Stimulated activated CD8-positive, alpha-beta memory T cell treated with anti-CD3 and anti-CD28 coated beads, Interleukin-2, amount 100 ng/mL, for 48 hours (primary cell): ENCODE measurements at places on chromosomes 5 and 9.

DNA sequence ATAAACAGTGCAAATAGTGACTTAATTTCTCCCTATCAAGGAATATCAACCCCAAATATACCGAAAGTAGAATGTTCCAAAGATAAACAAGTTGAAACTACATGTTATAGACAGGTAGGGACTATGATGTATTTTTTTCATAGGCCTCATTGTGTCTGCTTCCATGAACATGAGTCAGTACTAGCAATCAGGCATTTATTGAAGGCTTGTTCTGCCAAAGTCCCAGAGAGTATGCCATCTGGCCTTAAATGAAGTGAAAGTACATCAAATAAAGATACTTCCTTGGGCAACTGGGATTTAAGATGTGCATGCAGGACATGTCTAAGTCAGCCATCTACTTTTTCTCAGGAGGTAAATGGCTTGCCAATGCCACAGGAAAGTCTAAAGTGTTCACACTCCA, 6.5 kb downstream of the GHR start:
- no peak for DNase-seq

- no peak for DNase-seq
Measured at GRCh38 chr5:6488021-6488420, 39.4 kb downstream of the UBE2QL1 start.

GRCh38 chr5:60026161-60026560, 132.6 kb upstream of the PDE4D start:
- DNase-seq: no peak

GRCh38 chr5:67537439-67538148, 341.0 kb upstream of the CD180 start:
- DNase-seq: no peak

GRCh38 chr9:107389617-107390071, 99.9 kb downstream of the KLF4 start:
- DNase-seq: no peak

DNA sequence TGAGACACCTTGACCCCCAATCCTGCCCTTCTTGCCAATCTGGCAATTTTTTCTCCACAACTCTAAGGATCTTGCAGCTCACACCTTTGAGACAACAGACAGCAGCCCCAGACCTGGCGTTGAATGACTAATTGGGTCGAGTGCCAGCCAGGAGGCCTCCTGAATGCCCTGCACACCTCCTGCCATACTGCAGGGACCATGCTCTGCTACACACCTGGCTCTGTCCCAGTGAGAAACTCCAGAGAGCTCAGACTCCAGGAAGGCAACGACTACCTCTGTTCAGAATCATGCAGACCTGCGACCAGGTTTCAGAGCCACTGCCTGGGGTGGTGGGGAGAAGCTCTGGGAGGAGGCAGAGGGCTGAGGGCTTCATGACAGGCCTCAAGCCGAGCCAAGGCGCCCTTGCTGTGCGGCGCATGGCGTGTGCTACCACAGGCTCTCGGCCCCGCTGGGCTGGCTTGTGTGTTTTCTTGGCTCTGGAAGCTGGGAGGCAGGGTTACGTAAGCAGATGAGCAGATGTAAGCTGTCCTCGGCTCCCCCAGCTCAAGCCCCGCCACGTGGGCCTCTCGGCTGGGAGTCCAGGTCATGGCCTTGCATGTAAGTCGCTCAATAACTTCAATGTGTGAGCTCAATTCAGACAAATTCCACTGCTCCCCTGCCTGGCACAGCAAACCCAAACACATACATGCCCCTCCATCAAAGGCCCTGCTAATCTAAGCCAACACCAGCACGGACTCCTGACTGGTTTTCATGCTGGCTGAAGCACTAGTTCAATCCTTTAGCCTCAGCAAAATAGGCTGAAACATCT, 27.5 kb downstream of the B4GALT1 start:
- DNase-seq: no peak

- DNase-seq: no peak
Measured at GRCh38 chr9:137268538-137269201, 8.9 kb upstream of the TOR4A start.

- no peak for DNase-seq
Measured at GRCh38 chr9:20618361-20618802, 3.9 kb downstream of the MLLT3 start.

- no peak for DNase-seq
Measured at GRCh38 chr9:2345013-2345412, 276.6 kb upstream of the VLDLR start.

DNA sequence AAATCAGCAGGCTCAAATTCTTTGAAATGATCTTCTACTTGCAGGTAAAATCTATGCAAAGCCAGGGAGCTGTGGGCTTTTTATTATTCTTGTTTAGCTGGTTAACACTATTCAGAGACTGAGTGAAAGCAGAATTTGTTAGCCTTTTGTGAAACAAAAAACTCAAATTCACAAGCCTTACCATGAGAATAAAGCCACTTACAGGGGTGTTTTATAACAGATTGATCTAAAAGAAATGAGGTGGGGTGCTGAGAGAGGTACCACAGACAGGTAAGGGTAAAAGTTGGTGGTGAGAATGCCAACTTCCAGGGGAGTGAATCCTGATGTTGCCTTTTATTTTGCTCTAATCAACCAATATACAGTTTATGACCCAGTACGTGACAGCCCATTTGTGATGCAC, 1585.6 kb downstream of the EFNA5 start:
- DNase-seq: no peak

DNA sequence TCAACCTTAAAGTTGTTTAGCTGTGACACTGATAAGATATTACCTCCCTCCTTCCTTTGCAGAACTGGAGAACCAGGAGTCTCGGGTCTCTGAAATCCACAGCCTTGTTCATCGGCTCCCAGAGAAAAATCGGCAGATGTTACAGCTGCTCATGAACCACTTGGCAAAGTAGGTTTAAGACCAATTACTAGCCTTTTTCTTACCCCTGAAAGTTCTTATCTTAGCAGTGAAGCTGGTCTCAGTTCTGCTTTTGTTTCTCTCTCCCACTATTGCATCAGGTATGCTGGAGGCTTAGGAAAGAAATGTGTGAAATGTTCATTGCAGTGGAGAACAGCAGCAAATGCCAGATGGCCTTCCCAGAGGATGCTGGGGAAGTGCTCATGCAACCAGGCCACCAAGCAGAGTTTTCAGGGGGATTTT, 287.4 kb downstream of the ARHGAP26 start:
- no peak for DNase-seq

- DNase-seq: no peak
Measured at GRCh38 chr5:39519079-39519478, 94.3 kb upstream of the DAB2 start.

GRCh38 chr5:139653616-139654015, 5.5 kb downstream of the CXXC5 start:
- DNase-seq: no peak

- no peak for DNase-seq
Measured at GRCh38 chr5:127311781-127312525, 21.4 kb downstream of the MEGF10 start.

GRCh38 chr5:164487939-164488338, 982.5 kb downstream of the MAT2B start:
- DNase-seq: no peak

DNA sequence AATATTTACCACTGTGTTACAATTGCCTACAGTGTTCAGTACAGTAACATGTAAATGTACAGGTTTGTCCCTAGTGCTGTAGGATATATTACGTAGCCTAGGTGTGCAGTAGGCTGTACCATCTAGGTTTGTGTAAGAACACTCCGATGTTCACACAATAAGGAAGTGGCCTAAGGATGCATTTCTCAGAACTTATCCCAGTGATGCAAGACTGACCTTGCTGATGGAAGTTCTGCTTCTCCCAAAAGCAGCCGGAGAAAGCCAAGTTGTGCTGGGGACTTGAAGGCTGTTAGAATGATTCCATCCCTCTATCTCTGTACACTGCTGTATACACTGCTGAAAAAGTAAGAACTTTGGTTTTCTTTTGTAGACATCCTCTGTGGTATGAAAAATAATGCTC, 21.6 kb downstream of the NEUROG1 start:
- DNase-seq: no peak

DNA sequence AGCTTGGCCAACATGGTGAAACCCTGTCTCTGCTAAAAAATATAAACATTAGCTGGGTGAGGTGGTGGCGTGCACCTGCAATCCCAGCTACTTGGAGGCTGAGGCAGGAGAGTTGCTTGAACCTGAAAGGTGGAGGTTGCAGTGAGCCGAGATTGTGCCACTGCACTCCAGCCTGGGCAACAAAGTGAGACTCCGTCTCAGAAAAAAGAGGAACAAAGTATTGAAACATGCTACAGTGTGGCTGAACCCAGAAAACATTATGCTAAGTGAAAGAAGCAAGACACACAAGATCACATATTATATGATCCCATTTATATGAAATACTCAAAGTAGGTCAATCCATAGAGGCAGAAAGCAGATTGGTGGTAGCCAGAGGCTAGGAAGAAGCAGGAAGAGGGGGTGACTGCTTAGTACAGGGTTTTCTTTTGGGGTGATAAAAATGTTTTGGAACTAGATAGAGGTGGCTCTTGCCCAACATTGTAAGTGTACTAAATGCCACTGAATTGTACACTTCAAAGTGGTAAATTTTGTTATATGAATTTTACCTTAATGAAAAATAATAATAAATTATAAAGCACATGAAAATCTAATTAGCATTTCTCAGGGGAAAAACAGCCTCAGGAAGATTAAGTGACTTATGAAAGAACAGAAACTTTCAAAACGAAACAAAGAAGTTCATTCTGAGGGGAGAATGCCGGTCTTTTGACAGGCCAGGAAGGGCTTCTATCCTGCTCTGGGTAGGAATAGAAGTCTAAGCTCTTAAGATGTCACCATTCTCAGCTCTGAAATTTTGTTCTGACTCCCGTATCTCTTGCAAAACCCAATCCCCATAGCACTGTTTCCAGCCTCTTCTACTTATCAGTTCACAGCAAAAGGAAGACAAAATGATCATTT, 161.1 kb upstream of the TBCA start:
- no peak for DNase-seq

DNA sequence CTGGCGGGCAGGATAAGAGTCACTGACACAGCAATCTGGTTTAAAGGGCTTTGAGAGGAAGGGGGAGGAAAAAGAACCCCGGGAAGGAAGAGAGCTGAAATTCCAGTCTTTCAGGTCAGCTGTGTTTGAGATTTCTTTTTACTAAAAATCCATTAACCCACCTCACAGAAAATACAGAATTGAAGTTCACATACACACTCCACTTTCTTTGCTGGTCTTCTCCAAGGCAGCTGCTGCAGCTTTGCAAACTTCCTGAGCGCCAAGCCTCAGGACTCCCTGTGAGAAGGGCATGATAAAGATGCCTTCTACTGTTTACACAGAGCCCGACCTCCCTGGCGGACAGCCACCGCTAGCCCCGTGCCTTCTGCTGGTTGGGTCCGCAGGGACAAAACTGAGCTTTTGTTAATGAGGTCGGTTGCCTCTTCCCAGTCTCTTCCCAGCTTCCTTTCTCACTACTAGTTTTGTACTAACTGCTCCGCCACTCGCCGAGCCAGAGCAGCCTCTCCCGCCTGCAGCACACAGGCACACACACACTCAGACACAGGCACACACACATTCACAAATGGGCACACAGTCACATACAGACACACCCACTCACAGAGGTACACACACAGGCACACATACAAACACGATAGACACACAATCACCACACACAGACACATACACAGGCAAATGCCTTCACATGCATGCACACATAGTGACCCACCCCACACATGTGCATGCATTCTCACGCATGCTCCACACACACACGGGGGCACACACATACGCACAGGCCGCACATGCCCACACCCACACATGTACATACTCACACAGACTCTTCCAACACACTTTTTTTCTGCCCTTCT, at the start of gene FREM1:
TSS of gene FREM1 (minus strand) at position 468 of the 845 bp plus-strand sequence. CDS start 41,451 bp downstream, outside the sequence.
- DNase-seq: no peak

DNA sequence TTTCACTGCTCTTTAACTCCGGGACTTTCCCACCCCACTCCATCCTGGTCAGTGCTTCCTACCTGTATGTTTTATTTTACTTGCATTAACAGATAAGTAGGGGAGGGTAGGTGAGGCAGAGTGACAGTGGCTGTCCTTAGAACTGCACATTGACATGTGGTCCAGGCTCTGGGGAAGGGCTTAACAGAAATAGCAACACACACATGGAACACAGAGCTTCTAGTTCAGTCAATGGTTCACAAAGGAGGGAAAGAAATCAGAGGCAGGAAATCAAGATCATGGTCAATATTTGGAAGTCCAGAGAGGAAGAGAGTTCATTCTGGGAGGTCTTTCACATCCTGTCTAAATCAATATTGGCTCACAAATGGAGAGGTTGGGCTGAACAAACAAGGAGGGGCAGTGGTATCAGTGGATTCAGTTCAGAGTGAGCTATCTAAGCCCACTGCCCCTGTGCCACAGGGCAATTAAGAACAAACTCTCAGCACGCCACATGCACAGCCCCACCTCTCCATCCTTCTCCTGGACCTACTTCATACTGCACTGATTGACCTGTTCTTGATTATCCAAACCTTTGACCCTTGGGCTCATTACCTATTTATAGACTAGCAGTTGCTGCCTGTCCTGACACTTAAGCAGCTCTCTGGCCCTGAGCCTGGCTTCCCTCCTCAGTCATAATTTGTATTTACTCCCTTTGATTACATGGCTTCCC, 6.2 kb upstream of the VPS13A start:
- DNase-seq: no peak

- DNase-seq: no peak
Measured at GRCh38 chr5:127010362-127010761, 20.0 kb downstream of the MARCHF3 start.
